ENCODE measurements at places on chromosomes 11 and 22.

- DNase-seq = peak; percentile 66
Measured at GRCh38 chr11:86672007-86672621, at the start of gene ME3. Gene ME3, minus strand, starts transcription at chr11:86672616.

DNA sequence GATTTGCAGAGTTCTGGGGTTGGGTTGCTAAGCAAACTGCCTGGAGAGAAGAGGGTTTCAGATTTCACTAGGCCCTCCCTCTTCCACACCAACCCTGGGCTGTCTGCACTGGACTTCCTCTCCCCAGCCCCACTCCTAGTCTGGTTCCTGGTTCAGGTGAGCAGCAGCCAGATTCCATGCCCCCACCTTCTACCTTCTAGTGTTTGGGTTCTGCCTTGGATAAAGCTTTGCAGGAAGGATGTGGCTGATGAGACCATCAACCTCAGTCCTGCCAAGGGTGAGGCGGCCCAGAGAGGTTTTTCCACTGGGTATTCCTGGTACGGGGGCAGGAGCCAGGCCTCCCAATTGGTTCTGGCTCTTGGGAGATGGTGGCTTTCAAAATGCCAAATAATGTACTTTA is 68.3 kb downstream of the BCR start:
- DNase-seq = no peak

GRCh38 chr22:41410311-41410751 is 28.6 kb downstream of the TEF start:
- DNase-seq = peak; percentile 95

DNA sequence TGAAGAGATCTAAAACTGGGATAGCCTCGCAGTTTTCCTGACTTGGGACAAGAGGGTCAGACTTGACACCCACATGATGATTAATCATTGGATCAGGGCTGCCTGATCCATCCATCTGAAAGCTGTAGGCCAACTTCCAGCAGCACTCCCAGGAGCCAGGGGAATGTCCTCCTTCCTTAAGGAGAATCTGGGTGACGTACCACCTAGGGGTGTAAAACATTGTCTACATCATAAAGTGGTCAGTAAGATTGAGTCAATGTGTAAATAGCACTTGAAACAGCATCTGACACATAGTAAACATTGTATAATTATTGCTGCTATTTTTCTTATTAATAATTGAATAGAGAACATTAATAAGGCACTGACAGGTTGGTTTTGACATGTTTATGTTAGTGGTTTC is 392.8 kb downstream of the JRKL start:
- no peak for DNase-seq

GRCh38 chr11:123235117-123235655 is 40.1 kb upstream of the CLMP start:
- no peak for DNase-seq

- DNase-seq = no peak
Measured at GRCh38 chr11:2549876-2550605, 105.2 kb downstream of the KCNQ1 start.

DNA sequence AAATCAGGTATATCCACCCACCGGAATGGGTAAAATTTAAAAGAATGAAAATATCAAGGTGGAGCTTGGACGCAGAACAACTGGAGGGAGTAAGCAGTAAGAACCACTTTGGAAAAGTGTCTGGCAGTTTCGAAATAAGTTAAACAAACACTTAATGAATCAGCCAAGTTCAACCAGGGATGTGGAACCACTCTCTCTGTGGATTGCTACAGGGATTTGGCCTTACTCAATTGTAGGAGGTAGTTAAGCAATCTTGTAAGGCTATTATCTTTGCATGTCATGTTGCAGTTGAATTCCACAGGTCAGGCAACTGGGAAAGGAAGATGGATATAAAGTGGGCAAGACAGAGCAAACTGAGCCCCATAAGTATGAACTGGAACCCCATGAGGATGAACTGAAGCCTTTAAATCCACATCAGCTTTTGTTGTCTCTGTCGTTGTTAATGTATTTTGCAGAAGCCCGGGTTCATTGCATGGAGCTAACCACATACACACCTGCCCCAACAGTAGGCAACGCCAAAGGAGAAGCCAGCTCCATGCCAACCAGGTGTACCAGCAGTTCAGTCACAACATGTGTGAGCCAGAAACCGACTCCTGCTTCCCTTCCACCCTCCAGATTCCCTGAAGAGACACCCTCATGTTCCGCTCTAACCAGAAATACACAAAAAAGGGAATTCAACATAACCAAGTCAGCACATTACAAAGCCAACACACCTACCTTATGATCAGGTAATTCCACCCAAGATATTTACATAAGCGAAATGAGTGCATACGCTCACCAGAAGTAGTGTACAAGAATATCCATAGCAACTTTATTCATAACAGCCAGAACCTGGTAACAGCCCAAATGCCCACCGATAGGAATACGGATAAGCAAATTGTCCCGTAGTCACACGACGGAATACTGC is 8.0 kb upstream of the SLC43A3 start:
- no peak for DNase-seq

DNA sequence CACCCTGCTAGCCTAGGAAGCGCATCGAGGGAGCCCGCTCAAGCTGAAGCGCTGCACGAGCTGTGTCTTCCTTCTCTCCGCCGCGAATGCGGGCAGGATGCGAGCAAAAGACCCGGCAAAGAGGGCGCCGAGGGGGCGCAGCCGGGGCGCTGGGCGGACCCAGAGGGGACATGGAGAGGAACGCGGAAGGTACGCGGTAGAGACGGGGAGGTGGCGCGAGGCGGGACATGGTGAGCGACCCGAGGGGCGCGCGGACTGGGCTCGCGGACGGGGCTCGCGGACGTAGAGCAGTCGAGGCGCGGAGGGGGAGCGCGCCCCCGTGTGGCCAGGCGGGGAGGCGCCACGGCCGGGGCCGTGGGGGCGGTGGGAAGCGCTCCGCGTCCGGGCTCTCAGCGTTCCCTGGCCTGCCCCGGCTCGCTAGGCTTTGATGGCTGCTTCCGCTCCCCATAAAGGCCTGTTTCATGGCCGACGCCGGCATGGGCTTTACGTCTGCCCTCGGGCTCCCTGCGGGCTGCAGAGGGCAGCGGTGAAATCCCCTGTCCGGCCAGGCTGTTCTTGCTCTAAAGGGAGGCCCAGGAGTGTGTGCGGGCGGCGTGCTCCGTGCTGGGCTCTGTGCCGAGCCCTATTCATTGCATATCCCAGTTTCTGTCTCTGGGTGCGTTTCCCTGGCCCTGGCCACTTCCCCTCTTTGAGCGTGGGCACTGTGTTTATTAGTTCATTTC is 31.2 kb upstream of the TRIM29 start:
- peak; percentile 10 for DNase-seq

DNA sequence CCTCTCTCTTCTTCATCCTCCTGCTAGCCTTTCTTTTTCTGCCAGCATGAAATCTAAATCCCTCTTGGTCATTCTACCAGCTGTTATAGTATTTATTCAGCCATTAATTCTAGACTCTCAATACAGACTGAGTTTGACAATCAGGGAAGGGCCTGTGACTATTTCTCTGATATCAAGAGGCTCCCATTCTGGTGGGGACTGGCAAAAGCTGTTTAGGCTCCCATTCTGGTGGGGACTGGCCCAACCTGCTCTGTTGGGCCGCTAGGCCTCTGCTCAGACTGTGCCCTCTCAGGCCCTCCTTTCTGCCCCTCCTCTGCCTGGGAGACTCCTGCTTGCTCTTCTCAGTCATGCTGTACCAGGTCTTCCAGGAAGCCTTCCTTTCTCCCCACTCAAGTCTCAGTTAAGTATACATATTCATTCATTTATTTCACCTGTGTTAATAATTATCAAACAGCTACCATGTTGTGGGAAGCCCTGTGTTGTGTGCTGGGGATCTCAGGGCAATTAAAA is 323.7 kb upstream of the NARS2 start:
- DNase-seq = no peak

- no peak for DNase-seq
Measured at GRCh38 chr11:102833731-102834130, 9.7 kb downstream of the MMP3 start.

DNA sequence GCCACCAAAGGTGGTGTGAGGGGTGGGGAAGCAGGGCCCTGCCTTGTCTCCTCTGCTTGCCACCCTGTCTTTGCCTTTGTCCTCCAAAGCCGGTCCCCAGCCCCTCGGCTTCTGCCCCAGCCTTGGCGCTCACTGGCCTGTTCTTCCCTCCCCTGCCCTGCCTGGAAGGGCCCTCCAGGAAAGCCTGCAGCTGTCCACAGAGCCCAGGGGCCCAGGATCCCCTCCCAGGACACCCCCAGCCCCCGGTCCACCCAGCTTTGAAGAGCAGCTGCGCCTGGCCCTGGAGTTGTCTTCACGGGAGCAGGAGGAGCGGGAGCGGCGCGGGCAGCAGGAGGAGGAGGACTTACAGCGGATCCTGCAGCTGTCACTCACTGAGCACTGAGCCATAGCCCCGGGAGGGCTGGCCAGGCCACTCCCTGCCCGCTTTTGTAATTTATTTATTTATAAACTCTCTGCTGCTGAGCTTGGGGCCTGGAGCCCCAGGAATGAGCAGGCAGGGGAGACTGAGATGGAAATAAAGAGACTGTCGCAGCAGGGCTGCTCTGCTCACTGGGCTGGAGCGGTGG is 1.3 kb upstream of the SSH3 start:
- DNase-seq = peak; percentile 63

DNA sequence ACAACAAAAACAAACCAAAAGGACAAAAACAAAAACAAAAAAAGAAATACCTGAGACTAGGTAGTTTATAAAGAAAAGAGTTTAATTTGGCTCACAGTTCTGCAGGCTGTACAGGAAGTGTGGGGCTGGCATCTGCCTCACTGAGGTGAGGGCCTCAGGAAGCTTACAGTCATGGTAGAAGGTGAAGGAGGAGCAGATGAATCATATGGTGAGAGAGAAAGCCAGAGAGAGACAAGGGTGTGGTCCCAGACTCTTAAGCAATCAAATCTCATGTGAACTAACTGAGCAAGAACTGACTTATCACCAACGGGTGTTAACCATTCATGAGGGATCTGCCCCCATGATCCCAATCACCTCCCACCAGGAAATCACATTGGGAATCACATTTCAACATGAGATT is 58.8 kb upstream of the ZBED5 start:
- no peak for DNase-seq

DNA sequence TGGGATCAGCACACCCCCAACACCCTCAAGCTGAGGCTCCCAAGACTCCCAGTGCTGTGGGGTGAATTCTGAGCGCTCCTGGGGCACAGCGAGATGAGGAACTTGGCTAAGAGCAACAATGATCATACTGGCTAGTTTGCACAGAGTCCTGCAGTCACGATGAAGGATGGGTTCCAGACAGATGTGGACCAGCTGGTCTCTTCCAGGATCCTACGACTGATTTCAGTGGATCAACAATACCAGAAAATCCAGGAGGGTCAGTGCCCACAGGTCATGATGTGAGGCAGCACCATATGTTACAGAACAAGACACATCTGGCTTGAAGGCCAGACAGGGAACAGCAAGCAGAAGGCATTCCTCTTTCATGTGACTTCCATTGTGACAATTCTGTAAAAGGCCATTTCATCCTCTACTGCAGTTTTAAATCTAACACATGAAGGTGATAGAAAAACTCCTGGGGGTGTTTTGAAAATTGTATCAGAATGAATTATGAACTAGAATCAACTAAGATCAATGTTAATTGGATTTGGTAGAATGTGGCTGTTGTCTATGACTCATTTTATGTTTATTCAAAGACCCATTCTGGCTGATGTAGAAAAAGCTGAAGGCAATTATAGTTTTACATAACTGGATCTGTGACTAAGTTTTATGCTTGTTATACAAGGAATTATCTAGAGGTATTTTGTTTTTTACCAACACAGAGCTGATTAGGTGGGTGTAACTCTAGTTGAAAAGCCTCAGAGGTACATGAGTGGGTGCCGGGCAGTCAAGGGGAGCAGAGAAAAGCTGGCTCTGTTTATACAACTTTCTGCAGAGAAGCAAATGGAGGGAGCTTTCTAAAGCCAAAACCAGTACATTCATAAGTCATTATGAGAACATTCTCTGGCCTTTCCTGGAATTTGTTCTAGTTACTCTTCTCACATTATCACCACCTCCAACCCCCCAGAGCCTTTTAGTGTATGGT is 29.1 kb downstream of the OR52K1 start:
- no peak for DNase-seq

GRCh38 chr11:970319-970871 is 44.7 kb downstream of the AP2A2 start:
- DNase-seq = peak; percentile 52

GRCh38 chr11:15159085-15159484 is 44.4 kb downstream of the INSC start:
- DNase-seq = peak; percentile 2

DNA sequence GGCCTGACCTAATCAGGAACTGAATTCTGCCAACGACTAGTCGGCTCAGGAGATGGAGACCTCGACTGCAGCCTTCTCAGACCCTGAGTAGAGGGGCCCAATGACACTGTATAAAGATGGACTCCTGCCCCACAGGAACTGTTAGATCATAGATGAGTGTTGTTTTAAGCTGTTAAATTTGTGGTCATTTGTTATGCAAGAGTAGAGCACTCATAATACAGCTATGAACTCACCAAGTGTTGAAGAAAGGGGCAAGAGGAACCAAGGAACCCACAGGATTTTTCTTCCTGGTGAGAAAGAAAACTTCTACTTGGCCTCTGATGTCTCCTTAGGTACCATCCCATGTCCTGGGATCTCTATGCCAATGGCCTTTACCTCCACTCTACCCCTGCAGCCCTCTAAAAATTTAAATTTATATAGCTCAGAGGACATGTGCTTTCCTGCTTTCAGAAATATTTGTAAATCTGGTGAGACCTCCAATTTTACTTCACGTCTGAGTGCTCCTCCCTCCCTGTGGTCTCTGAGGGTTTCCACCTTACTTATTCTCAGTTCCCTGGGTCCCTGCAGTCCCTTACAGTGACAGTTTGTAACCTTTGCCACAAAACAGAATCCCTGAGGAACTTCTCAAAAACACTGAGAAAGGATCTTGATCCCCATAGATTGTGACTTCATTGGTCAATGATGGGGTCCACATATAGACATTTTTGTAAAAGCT is 256.3 kb upstream of the ARHGAP20 start:
- DNase-seq = no peak

GRCh38 chr11:46522682-46523281 is 71.0 kb downstream of the AMBRA1 start:
- DNase-seq = peak; percentile 19

DNA sequence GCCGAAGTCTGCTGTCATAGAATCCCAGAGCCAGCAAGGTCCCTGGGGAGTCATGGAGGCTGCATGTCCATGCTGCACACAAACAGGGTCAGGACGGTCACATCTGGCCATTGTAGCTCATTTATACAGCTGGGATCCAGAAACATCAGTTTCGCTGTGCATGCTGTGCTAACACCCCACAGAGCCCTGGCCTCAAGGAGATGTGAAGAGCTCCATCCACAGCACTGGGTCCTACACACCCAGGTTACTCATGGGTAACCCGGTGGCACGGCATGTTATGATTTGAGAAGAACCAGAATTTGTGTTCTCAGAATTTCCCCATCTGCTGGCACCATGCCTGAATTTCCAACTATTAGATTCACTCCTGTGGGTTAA is 146.3 kb upstream of the ARHGAP20 start:
- no peak for DNase-seq

All from cerebellar cortex (tissue), 1 donor.